ENCODE measurements at places on chromosomes 2 and 18. TPM values are rescaled to one million over a fixed set of nuclear protein-coding genes. Genes with fewer than 3 reads are reported as not detected.
A peak's percentile ranks its signal among the peaks of the same experiment; 100 is the strongest.

Gene FBXO15
- 1.1 TPM for total RNA-seq

GRCh38 chr2:238974501-238975166 lies 126.7 kb downstream of the TWIST2 start:
- peak; percentile 64 for DNase-seq

DNA sequence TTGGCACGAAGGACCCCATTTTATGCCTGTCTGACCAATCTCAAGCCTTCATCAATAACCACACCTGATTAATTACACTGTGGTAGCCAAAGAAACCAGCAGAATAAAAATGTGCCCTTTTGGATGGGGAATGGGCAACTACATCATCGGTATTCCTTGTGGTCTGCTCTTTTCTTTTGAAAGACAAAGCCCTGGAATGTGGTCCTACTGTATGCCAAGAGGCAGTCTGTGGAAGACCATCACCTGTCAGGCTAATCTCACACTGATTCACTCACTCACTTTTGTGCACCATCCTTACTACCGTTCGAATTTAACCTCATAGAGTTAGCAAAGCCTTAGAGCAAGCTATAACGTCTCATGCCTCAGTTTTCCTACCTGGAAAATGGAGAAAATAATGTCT lies 275.2 kb upstream of the LRRTM1 start:
- no peak for DNase-seq

- DNase-seq = no peak
Measured at GRCh38 chr2:236876642-236877041, 209.0 kb upstream of the COPS8 start.

- no peak for DNase-seq
Measured at GRCh38 chr18:5376986-5377385, 81.5 kb upstream of the ZBTB14 start.

Gene IL18R1
- total RNA-seq = 35.5 TPM

Gene RAB27B
- total RNA-seq = 28.5 TPM

DNA sequence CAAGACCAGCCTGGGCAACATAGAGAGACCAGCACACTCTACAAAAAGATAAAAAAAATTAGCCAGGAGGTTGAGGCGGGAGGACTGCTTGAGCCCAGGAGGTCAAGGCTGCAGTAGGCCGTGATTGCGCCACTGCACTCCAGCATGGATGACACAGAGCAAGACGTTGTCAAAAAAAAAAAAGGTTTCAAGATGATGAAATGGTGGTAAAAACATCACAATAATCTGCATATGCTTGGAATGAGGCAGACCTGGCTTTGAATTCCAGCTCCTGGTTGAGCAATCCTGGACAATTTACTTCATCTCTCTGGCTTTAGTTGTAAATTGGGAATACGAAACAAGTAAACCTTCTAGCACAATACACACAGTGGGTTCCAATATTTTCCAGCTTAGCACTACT lies 24.1 kb downstream of the USP40 start:
- DNase-seq = no peak
